ENCODE measurements at places on chromosomes 11 and 22.

- no peak for DNase-seq
These were observed 8.0 kb upstream of the FERMT3 start for GRCh38 chr11:64198511-64198910.

DNA sequence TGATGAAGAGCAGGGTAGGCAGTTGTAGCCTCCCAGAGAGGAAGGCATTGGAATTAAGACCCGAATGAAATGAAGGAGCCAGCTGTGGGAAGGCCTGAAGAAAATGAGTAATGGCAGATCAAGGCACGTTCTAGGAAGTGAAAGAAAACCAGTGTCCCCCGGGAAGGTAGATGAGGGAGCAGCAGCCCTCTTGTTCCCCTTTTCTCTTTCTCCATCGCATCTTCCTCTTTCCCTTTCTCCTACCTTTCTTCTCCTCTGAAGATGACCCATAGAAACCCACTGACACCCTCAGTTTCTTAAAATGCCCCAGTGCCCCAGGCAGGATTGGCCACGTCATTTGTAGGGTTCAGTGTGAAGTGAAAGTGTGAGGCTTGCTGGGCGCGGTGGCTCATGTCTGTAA, 172.6 kb upstream of the SEZ6L start:
- no peak for DNase-seq

DNA sequence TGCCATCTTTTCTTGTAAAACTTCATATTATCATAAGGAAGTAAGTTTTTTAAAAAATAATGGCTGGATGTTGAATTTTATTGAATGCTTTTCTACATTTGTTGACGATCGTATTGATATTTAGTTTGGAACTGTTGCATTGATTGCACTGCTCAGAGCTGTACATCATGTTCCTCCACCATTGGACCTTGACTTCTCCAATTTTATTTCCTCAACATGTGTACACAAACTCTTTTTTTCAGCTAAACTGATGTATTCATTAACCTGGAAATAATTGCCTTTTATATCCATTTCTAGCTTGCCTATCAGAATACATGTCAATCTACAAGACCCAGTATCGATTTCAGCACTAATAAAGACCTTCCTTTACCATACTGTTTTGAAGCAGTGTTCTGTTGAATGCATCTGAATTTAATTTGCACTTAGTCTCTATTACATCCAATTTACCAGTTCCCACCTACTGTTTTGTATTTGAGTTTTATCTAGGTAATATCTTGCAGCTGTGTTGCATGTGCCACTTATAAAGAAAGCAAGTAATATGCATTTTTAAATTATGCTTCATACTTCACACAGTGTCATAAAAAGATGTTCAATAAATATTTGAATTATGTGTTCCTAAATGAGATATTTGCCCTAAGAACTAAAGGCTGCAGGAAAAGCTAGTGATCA, 5.5 kb downstream of the CEP57 start:
- no peak for DNase-seq

- DNase-seq = no peak
These were observed 5.5 kb downstream of the TOLLIP start for GRCh38 chr11:1303973-1304372.

DNA sequence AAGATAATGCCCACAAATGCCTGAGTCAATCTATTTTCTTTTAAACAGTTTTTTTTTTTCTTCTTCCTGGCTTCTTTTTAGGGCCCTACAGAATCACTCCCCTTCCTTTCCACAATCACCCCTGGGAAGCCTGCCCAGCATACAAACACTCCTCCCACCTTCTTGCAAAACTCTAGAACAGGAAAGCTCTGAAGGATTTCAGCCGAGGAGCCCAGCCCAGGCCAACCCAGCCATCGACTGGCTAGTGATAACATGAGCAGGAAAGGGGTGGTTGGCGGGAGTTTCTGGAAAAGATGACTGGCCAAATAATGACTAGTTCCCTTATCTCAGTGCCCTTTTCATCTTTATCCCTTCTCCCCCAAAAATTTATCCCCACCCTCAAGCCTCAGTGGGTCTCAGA, 68.2 kb downstream of the USP35 start:
- DNase-seq = no peak

- DNase-seq = no peak
These were observed 32.7 kb downstream of the METTL15 start for GRCh38 chr11:28140689-28141455.

GRCh38 chr11:32843544-32843943, 13.8 kb downstream of the PRRG4 start:
- no peak for DNase-seq

- DNase-seq = peak; percentile 48
These were observed 87.0 kb upstream of the BLID start for GRCh38 chr11:122202951-122203456.
